Dorsolateral prefrontal cortex (tissue), 122 donors: ENCODE measurements at places on chromosomes 1 and 21.

DNA sequence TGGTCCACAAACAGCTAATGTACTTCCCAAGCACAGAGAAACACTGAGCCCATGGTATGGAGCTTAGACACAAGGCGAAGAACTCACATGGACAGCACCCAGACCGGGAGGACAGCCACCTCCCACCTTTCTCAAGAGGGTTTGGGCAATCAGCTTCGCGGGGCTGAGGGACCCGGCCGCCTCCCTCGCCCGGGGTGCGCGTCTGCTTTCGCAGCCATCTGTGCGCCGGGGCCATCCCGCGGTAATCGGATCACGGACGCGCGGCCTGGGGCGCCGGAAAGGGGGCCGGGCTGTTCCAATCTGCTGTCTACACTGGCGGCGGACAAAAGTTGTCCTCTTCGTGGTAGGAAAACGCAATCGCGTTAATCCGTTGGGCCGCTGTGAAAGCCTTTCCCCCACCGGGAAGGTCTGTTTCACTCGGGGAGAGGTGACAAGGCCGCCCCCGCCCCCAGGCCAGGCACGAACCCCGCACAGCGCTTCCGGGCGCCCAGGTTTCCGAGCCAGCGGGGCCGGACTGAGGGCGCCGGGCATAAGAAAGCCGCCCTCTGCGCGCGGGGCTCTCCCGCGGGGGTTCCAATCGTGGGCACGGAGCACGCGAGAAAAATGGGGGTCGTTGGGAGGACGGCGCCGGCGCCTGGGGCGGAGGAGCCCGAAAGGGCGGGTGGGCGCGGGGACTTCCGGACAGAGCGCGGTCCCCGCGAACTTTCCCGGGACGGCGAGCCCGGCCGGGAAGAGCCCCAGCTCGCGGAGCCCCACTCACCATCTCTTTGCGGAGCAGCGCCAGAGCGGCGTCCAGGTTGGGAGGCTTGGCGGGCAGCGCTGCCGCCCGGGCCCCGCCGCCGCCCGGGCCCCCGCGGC lies 664 bp downstream of the FAM89A start:
- DNase-seq, result no peak

DNA sequence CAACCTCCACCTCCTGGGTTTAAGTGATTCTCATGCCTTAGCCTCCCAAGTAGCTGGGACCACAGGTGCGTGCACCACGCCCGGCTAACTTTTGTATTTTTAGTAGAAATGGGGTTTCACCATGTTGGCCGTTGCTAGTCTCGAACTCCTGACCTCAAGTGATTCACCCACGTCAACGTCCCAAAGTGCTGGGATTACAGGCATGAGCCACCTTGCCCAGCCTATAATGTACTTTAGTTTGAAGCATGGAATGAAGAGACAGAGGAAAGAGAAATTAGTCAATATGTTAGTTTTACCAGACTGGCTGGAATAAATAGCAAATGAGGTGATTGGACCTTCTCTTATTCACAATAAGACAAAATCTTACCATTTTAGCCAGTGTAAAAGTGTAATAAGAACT lies 89.0 kb downstream of the GTF2B start:
- no peak for DNase-seq

DNA sequence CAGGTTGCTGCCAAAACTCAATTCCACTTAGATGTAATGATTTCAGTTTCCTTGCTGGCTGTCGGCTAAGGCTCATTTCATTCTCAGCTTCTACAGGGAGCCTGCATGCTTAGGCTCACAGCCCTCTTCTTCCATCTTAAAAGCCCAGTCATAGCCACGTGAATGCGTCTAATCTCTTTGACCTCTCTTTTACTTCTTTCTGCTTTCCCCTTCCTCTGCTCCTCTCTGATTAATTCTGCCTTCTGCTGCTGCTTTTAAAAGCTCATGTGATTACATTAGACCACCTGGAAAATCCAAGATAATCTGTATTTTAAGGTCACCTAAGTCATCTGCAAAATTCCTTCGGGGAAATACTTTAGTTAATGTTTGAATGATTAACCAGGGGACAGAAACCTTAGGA lies 812.8 kb upstream of the BRINP3 start:
- DNase-seq, result no peak

DNA sequence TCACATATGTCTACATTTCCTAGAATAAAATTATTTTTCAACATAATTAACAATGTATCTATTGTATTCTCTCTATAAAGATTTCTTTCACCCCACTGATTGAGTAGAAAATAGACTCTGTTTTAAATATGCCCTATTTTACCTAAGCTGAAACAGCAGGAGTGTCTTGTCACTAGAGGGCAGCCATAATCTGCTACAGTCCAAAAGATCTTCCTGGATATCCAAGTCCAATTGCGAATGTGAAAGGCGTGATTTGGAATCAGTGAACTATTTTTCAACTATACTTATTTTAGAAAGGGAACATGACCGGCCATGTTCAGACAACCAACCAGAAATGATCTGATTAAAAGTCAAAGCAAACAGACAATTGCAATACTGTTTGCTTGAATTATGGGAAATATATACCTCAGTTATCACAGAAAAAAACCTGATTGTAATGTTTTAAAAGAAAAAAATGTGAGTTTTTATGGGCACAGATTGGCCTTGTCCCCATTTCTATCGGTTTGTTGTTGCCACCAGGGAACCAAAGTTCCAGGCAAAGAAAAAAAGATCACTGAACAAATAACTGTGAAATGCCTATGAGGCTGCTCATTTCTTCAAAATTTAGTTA lies 1211.0 kb upstream of the ADGRL4 start:
- DNase-seq, result no peak
